ENCODE measurements at places on chromosomes 4 and X.
A peak's percentile ranks its signal among the peaks of the same experiment; 100 is the strongest.

GRCh38 chr4:99324979-99325378 is 3.8 kb upstream of the ADH1B start:
- DNase-seq, result no peak

GRCh38 chr4:75655562-75655961 is 17.6 kb downstream of the G3BP2 start:
- no peak for DNase-seq

- no peak for DNase-seq
Observed at GRCh38 chr4:123621072-123621705, 224.6 kb downstream of the SPRY1 start.

DNA sequence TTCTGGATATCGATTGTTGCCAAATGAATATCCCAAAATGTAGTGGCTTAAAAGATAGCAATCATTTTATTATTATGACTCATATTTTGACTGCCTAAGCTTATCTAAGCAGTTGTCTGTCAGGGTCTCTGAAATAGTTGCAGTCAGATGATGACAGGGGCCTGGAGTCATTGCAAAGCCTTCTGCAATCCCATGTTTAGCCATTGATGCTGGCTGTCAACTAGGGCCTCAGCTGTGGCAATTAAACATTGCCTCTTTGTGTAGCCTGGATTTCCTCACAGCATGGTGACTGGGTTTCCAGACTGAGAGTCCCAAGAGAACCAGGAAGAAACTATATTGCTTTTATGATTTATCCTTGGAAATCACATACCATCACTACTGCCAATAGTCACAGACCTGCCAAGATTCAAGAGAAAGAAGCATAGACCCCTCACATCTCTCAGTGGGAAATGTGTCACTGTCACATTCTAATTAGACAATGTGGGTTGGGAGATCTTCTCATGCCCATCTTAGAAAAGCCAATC is 227.3 kb upstream of the NOCT start:
- no peak for DNase-seq

GRCh38 chrX:8848911-8849310 is 47.7 kb upstream of the FAM9A start:
- DNase-seq, result no peak

DNA sequence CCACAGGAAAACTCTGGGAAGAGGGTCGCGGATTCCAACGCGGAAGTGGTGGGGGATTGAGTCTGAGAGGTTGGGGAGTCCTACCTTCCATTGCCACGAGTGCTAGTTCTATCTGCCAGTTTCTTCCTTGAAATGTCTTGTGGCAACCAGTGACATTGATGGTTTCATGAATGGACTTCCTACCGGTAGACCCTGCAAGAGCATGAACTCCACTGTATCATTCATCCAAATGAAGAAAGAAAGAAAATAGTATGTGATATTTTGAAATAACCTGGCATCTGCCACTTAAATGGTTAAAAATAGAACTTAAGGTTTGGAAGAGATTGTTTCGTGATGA is 1.1 kb upstream of the SLC10A7 start:
- no peak for DNase-seq

DNA sequence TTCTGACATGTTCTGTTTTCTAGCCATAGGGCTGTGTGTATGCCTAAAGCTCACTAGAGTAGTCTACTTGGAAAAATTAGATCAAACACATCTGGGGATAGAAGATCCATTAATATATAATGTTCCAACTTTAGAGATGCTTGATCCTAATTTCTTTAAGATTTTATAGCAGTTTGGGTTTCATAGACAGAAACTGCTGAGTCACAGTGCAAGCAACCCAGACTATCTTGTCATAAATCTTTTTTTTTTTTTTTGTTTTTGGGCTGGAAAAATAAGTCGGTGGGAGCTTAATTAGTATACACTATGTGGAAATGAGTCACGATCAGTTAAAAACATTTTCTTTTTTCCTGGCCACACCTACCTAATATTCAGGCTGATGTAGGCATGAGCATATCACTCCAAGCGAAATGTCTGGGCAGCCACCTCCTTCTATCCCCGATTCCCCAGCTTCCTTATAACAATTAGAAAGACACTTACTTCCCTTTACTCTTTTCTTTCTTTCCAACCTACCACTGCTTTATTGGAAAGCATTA is 58.2 kb upstream of the CASK start:
- no peak for DNase-seq

- DNase-seq, result peak; percentile 97
Observed at GRCh38 chrX:149540621-149541520, at the start of gene EOLA1. Gene EOLA1, plus strand, starts transcription at chrX:149541012. Its CDS starts 4,619 bp downstream, at chrX:149545631.

GRCh38 chrX:129786210-129786651 is 6.5 kb downstream of the SASH3 start:
- no peak for DNase-seq

DNA sequence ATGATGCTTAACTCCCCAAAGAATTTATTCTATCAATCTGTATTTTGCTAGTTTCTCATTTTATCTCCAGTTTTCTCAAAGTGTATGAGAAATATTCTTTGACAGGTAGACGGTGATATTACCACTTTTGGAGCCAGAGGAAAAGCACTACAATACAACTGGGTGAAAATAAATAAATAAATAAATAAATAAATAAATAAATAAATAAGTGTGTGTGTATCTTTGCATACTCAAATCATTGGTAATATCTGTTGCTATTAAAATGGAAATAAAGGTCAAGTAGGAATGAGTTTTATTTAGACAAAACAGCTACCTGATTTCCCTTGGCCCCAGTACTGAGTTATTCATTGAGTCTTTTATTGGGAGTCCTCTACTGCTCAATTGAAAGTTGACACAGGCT is 114.3 kb downstream of the RBMX2 start:
- DNase-seq, result no peak

GRCh38 chr4:38170338-38171169 is 210.4 kb downstream of the PTTG2 start:
- no peak for DNase-seq

- DNase-seq, result no peak
Observed at GRCh38 chr4:59945277-59945676, 1254.8 kb upstream of the ADGRL3 start.

- DNase-seq, result peak; percentile 24
Observed at GRCh38 chrX:40423299-40423698, 157.5 kb upstream of the ATP6AP2 start.

DNA sequence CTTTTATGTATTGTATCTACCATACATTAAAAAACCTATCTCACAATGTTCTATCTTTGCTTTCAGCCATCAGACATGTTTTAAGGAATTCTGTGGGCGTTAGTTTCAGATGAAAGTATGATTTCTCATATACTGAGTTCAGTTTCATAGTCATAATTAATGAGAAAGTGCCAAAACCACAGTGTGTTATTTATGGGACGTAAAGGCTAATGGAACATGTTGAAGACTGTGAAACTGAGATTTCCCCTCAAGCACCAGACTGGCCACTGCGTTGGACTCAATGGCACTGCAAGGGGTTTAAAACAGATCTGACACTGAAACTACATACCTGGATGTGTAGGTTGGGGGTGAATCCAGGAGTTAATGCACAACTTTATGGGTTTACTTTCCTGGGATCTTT is 32.0 kb downstream of the F8 start:
- no peak for DNase-seq

GRCh38 chr4:83618431-83618830 is 82.5 kb downstream of the GPAT3 start:
- DNase-seq, result peak; percentile 92

GRCh38 chrX:21740329-21741274 is 17.3 kb downstream of the SMPX start:
- DNase-seq, result no peak

DNA sequence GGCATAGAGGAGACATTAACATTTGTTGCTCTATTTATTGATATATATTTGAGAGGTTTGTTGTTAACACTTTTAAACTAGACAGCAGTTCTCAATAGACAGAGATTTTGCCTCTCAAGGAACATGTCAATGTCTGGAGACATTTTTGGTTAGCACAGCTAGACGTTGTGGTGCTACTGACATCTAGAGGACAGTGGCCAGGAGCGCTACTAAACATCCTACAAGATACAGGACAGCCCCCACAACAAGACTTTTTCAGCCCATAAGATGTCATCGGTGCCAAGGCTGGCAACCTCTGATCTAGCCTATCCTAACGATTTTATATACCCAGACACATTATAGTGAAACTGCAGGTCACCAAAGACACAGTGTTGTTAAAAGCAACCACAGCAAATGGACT is 18.4 kb upstream of the CTSO start:
- peak; percentile 17 for DNase-seq

DNA sequence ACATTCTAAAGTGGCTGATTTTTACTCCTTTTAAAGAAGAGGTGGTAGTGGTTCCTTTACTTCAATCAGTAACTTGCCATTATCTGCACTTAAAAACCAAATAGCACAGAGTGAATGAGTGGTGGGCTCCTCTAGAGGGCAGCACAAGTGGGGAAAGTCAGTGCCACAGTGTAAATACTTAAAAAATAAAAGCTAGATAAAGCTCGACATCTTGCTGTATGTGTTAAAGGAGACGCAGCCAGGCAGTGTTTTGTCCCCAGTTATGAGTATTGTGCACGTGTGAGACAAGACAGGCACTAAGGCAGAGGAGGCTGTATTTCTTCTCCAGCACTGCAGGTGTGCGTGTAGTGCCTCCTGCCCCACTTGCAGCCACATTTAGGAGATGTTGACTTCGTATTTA is 24.6 kb downstream of the NAP1L5 start:
- DNase-seq, result peak; percentile 64

GRCh38 chr4:137156054-137156453 is 376.2 kb downstream of the PCDH18 start:
- peak; percentile 61 for DNase-seq

DNA sequence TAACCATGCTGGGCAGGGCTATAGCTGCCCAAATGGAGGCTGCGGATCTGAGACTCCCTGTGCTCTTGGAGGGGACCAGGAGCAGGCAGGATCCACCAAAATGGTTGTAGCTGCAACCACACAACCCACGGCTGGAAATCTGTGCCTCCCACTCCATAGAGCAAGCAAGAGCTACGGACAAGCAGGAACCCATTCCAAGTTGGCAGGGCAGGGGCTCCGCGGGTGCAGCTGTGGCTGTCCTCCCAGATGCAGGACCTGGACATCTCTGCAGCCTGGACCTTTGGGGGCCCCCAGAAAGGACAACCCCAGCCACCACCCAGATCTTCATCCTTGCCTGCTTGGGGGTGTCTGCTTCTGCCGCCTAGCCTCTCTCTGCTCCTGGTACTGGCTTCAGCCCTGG is 154.1 kb upstream of the TRAM1L1 start:
- DNase-seq, result no peak

DNA sequence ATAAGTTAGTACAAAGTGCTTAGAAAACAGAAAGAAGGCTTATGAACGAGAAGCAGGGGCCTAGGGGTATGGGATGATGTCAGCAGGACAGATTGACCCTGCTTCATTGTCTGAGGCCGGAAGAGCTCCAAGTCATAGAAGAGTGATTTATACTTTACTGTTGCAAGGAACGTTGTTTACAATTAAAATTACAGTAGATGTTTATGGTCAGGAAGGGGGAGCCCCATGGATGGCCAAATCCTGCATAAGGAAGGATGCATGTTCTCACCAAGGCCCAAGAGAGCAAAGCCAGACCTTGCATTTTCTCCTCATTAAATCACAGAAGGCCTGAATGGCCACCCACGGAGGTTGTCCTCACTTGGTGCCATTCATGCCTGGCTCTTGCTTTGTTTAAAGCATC is 115.3 kb downstream of the LDB2 start:
- no peak for DNase-seq

Measured in cardiac muscle cell (in vitro differentiated cells and primary cell).